ENCODE measurements at places on chromosomes 12 and 14.

DNA sequence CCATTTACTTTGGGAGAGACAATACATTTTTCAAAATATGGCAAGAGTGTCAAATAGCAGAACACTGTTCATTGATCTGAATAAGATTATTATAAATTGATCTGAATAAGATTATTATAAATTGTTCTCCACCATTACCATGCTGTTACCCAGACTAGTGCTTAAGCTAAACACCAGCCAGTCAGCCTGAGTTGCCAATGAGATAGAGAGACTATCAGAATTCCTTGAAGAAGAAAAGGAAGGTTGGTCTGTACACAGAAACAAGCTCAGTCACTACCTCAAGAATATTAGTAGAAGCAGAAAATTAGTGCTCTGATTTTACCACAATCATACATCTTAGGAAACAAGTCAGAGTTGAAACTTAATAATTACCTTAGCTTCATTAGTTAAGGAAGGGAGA is 469.8 kb downstream of the FOXG1 start:
- no peak for DNase-seq

DNA sequence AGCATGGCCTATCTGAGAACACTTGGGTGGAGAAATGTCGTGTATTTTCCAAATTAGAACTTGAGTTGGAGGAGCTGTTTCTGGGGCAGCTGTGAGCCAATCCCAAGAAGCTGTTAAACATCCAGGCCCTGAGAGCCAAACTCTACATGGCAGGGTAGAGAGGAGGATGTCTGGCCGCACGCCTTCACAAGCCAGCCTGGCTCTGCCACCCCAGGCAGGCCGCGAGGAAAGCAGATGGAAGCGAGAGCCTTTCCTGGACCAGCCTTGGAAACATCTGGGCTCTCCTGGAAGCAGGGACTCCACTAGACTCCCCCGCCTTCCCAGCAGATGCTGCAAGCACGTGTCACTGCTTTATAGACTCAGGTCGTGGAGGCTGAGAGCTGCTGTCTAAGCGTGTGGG is 312.8 kb upstream of the FKBP4 start:
- no peak for DNase-seq

DNA sequence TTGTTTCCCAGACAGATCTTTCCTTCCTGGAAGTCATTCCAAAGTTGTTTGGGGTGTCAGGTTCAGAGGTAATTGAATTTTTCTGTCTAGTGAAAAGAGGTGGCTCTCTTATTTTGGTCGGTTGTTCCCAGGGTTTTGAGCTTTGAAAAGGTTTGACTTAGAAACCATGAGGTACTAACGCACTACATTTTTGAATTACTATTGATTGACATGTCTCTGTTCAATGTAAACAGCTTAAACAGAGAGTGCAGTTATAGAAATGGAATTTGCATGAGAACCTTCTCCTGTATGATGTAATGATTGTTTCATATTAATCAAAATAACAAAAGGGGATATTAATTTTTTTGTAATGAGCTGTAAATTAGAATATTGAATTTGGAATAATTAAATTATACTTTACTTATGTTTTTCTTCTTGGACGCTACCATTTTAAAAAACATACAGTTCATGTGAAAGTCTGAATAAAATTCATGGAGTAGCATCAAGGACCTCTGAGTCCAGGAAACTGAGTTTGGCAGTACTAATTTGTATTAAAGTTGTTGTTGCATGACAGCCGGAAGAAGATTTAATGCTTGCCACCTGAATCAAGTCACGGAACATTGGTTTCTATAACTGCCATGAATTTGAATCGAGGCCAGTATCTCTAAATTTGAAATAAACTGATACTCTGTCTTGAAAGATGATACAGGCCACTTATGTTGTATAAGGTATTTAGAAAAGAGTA is 41.7 kb downstream of the NPAS3 start:
- no peak for DNase-seq

- no peak for DNase-seq
Observed at GRCh38 chr12:62640910-62641448, 174.4 kb downstream of the MON2 start.

DNA sequence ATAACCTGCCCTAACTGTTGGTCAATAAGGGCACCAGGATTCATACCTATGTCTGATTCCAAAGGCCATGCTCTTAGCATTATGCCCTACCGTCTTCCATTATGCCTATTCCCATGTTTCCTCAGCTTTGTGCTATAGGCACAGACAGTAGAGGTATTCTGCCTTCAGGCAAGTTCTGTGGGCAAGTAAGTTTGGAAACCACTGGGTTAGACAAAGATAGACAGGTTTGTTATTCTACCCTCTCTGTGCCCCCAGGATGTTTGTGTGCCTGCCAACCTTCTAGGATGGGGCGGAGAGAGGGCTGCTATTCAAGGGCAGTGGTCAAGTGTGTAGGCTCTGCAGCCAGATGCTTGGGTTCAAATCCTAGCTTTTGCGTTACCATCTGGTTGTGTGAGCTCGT is 4.6 kb downstream of the RAPGEF3 start:
- no peak for DNase-seq

GRCh38 chr14:31926123-31926522 is 151.0 kb upstream of the ARHGAP5 start:
- DNase-seq: no peak

GRCh38 chr12:123142921-123143735 is 7.8 kb downstream of the PITPNM2 start:
- peak; percentile 19 for DNase-seq

DNA sequence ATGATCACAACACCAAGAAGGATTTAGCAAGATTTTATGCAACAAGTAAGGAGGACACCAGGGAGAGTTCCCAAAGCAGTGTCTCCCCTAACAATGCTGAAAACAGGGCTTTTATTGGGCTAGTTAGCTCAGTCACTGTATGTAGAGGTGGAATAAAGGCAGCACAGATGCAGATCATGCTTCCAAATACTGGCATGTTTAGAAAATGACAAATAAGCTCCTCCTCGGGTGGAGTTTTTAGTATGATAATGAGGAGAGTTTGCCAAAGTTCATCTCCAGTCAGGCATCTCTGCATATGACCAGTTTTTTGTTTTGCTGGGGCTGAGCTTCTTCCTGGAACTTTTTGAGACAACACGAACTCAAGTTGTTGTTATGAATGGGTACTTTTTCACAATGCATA is 4.4 kb upstream of the AVPR1A start:
- no peak for DNase-seq

GRCh38 chr14:94975366-94975765 is 182.0 kb downstream of the DICER1 start:
- DNase-seq: no peak

DNA sequence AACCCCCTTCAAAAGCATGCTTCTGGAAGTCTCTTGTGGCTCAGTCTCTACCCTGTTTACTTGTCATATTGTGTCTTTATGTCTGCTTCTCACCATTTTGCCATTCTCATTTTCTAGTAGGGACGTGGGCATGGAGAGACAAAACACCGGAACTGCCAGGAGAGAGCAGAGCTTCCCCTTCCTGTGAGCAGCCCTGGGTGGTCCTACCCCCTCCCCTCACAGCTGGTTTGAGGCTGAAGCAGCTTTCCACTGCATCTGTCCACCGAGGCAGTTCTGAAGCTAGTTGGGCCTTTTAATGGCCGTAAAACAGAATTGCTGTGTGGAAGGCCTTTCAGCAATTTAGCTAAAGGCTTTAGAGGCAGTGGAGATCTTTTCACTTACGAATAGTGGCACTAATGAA is 77.0 kb downstream of the PELI2 start:
- DNase-seq: no peak

DNA sequence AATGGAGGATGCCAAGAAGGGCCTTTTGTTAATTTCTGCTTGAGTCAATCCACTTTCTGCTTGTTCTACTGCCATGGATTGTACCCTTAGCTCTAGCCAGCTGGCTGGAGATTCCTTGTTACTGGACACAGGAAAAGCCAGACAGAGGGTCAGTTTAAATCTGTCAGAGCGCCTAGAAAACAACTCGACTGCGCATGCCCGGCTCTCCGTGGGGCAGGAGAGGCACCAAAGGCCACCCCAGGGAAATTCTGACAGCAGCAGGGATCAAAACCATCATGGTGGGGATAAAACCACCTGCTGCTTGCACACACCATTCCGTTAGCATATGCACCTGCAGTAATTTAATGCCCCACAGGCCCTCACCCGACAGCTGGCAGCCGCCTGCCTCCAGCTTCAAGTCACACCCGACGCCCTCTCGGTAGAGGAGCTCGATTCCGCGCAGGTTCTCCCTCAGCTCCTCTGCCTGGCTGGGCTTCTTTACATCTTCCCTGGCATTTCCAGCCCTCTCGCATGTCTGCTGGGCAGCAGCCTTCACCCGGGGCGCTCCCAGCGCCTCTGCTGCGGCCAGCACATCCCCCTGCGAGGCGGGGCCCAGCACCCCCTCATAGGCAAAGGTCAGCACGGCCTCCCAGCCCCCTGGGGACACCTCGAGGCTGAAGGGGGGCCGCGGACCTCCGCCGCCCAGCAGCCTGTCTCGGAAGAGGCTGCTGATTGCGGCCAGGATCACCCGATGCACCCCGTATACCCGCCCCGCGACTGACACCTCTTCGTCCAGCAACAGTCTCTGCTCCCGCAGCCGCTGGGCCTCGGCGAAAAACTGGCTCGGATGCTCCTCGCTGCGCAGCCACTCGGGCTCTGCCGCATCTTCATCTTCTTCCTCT is 1.0 kb downstream of the KLHL33 start:
- DNase-seq: peak; percentile 56

GRCh38 chr12:50221228-50222008 is 54.2 kb upstream of the CERS5 start:
- peak; percentile 79 for DNase-seq

DNA sequence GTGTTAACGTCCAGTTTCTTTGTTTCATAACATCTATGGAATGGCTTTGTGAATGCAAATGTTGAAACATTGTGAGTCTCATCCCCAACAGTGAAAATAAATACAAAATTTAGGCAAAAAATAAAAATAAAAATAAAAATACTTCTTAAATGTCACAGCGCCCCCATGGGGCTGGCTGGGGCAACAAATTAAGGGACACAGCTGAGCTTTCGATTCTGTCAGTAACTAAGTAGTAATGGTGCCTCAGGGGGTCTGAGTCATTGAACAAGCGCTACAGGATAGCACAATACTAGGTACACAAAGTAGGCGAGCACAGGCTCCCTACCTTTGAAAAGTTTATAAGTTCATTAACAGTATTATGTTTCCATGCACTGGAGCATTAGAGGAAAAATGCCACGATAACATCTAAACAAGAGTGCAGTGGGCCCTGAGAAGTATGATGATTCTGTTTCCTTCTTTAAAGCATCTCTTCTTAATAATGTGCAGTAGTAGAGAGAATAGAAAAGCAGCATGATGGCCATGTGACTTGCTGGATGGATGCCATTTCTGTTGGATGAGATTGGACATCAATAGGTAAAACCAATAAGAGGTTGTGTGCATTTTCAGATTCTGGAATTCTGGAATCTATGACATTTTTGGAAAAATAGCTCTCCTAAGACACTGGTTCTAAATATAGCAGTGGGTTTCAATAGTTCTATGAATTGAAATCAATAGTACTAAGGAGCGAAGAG is 667.2 kb downstream of the DIO2 start:
- DNase-seq: no peak

GRCh38 chr14:80271389-80271788 is 60.1 kb upstream of the DIO2 start:
- DNase-seq: no peak

- DNase-seq: no peak
Observed at GRCh38 chr12:113138826-113139225, 3.3 kb upstream of the RASAL1 start.

DNA sequence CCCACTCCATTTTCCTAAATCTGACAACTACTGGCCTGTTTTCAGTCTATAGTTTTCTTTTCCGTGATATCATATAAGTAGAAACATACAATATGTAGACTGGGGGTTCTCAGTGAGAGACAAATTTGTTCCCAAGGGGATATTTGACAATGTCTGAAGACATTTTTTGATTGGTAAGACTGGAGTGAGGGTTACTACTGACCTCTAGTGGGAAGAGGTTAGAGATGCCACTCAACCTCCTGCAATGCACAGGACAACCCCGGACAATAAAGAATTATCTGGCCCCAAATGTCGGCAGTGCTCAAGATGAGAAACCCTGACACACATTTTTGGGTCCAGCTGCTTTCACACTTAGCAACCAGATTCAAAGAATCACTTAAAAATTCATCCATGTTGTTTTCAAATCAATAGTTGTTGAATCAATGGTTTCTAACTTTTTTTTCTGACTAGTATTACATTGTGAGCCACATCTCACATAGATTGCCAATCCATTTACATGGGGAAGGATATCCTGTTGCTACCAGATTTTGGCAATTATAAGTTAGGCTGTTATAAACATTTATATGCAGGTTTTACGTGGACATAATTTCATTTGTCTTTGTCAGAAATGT is 307.1 kb downstream of the RPL10L start:
- no peak for DNase-seq

Measured in right hindlimb (tissue), 1 donor.